ENCODE measurements at places on chromosomes 2 and 18. TPM values are rescaled to one million over a fixed set of nuclear protein-coding genes. Genes with fewer than 3 reads are reported as not detected.

The AKAIN1 gene
- total RNA-seq: not detected

The BBS5 gene
- total RNA-seq: 6.6 TPM

The ITGA4 gene
- 18.3 TPM for total RNA-seq

The FBXO41 gene
- total RNA-seq: 1.6 TPM

The CROCC2 gene
- total RNA-seq: 0.14 TPM

The UPP2 gene
- total RNA-seq: not detected

The SEC11C gene
- total RNA-seq: 21.6 TPM

The MDH1B gene
- total RNA-seq: 1.4 TPM

The GAREM1 gene
- total RNA-seq: 4.1 TPM

The KCNJ3 gene
- total RNA-seq: not detected

The FLACC1 gene
- total RNA-seq: 0.74 TPM

The PKDCC gene
- 68.1 TPM for total RNA-seq

The SATB2 gene
- 19.0 TPM for total RNA-seq

The POTEJ gene
- total RNA-seq: not detected

The CFAP221 gene
- total RNA-seq: not detected

The SCYGR1 gene
- total RNA-seq: not detected

All from smooth muscle cell of bladder (primary cell).